ENCODE measurements at places on chromosomes 6 and 20. TPM values are rescaled to one million over a fixed set of nuclear protein-coding genes. Genes with fewer than 3 reads are reported as not detected.

Gene HLA-DQA2
- not detected for polyA plus RNA-seq

Gene PEX3
- 8.0 TPM for polyA plus RNA-seq

Gene PRR3
- polyA plus RNA-seq: 24.3 TPM

Gene MEP1A
- polyA plus RNA-seq: 0.06 TPM

Gene OLIG3
- 1.4 TPM for polyA plus RNA-seq

Gene IL17F
- not detected for polyA plus RNA-seq

Gene GSTA2
- polyA plus RNA-seq: 0.05 TPM

Gene SLCO4A1
- polyA plus RNA-seq: 13.3 TPM

Gene B3GALT4
- polyA plus RNA-seq: 2.2 TPM

Gene ANKRD66
- polyA plus RNA-seq: not detected

Gene FAM110A
- 10.1 TPM for polyA plus RNA-seq

Gene COL21A1
- 1.6 TPM for polyA plus RNA-seq

Gene MUC21
- polyA plus RNA-seq: not detected

Gene TRMT6
- 5.0 TPM for polyA plus RNA-seq

Gene ZDHHC14
- polyA plus RNA-seq: 2.9 TPM

Gene CASS4
- polyA plus RNA-seq: not detected
